ENCODE measurements at places on chromosomes 5 and 9. TPM values are rescaled to one million over a fixed set of nuclear protein-coding genes. Genes with fewer than 3 reads are reported as not detected.

- no peak for DNase-seq
These were observed 132.5 kb upstream of the CHD1 start for GRCh38 chr5:99061299-99061698.

GRCh38 chr5:149325166-149325735 lies 20.0 kb upstream of the GRPEL2 start:
- no peak for DNase-seq

The PCA3 gene
- total RNA-seq = not detected

The TSLP gene
- total RNA-seq = 0.40 TPM

The CTXN3 gene
- total RNA-seq = not detected

All from activated CD8-positive, alpha-beta memory T cell treated with anti-CD3 and anti-CD28 coated beads, Interleukin-2, amount 10 ng/mL, durations not matched to agents 7 days and 5 days (primary cell).